ENCODE measurements at places on chromosomes 16 and 17. TPM values are rescaled to one million over a fixed set of nuclear protein-coding genes. Genes with fewer than 3 reads are reported as not detected.

DNA sequence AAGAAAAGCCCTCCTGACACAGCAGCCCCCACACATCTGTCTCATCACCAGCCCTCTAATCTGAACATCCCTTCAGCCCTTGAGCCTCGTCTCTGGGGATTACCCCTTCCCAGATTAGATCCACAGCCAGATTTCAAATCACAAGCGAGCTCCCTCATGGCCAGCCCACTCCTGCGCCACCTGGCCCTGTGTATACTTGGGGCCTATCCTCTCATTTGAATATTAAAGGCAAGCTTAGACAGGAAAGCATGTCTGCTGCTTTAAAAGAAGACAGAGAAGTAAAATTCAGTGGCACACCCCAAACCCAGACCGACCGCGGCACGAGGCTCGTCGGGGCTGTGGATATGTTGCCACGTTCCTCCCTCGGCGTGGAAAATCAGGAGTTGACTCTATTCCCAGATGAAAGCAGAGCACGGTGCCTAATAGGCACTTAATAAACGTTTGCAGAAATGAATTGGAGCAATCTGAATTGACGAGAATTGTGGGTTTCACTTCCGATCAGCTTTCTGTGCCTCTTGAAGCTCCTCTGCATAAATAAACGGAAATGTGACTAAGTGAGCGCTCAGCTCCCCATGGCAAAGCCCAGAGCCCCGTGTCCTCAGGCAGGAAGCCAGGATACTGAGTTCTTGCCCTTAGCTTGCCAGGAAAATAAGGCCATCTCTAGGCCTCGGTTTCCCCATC, 108.0 kb downstream of the CCDC182 start:
- peak; percentile 72 for DNase-seq

GRCh38 chr17:47188271-47188875, 722 bp downstream of the CDC27 start:
- DNase-seq, result peak; percentile 71

The EVPLL gene
- total RNA-seq, result not detected

GRCh38 chr16:56835320-56835719, 29.7 kb upstream of the SLC12A3 start:
- no peak for DNase-seq

The SOST gene
- total RNA-seq, result not detected

- no peak for DNase-seq
These were observed 184.7 kb downstream of the C16orf95 start for GRCh38 chr16:87132361-87133014.

The DOC2A gene
- under 0.01 TPM for total RNA-seq

DNA sequence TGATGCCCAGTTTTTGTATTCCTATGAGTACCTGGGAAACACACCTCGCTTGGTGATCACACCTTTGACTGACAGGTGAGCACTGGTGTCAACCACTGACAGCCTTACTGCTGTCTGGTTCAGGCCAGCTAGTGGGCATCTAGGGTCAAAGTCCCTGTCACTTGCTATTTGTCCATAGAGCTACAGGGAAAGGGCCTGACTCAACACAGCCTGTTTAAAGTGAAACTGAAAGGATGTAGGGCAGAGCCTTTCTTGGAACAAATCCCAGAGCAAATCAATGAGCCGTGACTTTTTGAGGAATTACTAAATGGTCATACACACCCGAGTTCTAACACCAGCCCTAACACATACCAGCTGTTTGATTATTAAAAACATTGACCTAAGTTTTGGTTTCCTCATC, 106.8 kb downstream of the DNAH9 start:
- no peak for DNase-seq

DNA sequence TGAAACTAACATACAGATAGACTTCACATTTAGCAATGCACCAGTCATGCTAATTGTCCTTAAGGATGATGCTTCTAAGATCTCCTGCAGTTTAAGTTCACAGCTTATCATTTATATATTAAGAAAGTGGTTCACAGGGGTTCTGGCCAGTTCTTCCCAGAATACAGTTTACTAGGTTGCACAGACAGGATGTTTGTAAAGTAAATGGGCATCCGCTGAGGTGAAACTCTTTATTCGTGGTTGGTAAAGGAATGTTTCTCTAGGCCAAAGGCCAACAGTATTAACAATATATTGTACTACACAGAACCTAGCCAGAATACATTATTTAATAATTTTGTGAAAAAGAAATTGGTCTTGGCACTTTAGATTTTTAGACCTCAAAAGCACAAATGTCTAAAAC, 1427.3 kb downstream of the CDH8 start:
- DNase-seq, result no peak

Measured in lung microvascular endothelial cell (primary cell).